Heart right ventricle (tissue), 16 donors: ENCODE measurements at places on chromosomes 12 and 14. TPM values are rescaled to one million over a fixed set of nuclear protein-coding genes. Genes with fewer than 3 reads are reported as not detected.

GRCh38 chr14:62301911-62302310, 539.7 kb downstream of the SNAPC1 start:
- DNase-seq: no peak

KRT73 gene
- total RNA-seq: not detected

- no peak for DNase-seq
Measured at GRCh38 chr12:52398176-52398575, 8.0 kb downstream of the KRT82 start.

KRT75 gene
- not detected for total RNA-seq

SELPLG gene
- 2.5 TPM for total RNA-seq

- no peak for DNase-seq
Measured at GRCh38 chr12:52721838-52722470, 18.6 kb upstream of the KRT77 start.

DNA sequence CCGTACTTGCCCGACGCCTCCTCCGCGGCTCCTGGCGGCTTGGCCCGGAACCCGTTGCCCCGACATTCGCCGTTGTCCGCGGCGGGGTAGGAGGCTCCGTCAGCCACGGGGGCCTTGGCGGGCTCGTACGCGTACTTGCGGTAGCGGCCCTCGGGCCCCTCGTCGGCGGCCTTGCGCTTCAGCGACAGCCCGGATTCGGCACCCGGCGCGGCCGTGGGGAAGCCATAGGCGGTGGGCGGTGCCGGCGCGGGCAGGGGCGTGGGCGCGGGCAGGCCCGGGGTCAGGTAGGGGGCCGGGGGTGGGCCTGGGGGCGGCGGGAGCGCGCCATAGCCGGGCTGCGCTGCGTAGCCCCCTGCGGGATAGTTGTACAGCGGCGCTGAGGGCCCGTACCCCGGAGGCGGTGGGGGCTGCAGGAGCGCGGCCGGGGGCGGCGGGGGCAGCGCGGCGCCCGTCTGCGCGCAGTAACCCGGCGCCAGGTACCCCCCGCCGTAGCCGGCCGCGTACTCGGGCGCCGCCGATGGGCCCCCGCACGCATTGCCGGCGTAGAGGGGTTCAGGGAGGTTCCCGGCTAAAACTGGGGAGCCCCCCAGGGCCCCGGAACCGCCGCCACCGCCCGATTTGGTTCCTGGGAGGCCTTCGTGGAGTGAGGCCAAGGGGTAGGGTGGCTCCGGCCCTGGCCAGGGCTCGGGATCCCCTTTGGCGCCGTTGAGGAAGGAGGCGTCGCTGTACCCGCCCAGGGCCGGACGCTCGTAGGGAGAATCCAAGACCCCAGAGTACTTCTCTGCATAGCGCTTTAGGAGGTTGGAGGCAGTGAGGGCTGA, 26.9 kb downstream of the FIGNL2 start:
- DNase-seq: peak; percentile 30

DNA sequence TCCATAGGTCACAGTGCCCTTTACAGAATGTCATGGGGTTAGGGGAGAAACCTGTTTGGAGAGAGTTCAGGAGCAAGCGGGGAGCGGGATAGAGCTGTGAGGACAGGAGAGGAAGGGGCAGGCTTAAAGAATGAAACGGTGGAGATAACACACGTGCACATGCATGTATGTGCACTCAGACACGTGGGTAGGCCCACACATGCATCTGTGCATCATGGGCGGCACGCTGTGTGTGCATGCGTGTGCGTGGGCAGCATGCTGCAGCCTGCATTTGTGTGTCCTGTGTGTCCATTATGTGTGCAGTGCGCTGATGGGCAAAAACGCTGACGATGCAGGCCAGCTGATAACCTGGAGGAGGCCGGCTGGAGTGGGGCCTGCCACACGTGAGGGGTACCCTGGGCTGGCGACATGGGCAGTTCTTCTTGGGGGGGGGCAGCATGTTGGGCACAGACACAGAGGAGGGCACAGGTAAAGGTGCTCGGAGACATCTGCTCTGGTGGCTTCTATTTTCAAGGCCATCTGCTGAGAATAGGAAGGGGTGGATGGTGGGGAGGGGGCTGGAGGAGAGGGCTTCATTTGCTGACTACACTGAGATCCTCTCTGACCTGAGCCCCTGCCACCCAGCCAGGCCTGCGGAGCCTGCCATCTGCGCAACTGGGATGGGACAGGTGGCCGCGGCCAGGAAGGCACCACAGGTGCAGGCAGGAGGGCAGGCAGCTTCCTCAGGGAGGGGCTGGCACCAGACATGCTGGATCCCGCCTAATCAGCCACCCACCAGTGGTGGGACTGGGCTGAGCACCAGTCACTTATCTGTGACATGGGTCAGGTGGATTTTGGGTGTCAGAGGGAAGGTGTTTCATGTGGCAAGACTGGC, 4.6 kb upstream of the ANKRD9 start:
- no peak for DNase-seq

PDE3A gene
- total RNA-seq: 279 TPM

DNA sequence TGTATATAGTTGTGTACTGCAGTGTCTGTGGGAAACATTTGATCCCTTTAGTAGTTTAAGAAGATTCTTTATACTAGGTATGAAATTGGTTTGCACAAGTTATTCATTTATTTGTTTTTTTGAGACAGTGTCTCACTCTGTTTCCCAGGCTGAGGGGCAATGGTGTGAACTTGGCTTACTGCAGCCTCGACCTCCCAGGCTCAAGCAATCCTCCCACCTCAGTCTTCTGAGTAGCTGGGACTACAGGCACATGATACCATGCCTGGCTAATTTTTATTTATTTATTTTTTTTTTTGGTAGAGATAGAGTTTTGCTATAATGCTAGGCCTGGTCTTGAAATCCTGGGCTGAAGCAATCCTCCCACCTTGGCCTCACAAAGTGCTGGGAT, 209.4 kb downstream of the RASSF9 start:
- DNase-seq: no peak

GRCh38 chr12:109310247-109311125, 1.4 kb upstream of the FOXN4 start:
- no peak for DNase-seq

GRCh38 chr14:80959496-80959895, 4.1 kb downstream of the TSHR start:
- no peak for DNase-seq

DNA sequence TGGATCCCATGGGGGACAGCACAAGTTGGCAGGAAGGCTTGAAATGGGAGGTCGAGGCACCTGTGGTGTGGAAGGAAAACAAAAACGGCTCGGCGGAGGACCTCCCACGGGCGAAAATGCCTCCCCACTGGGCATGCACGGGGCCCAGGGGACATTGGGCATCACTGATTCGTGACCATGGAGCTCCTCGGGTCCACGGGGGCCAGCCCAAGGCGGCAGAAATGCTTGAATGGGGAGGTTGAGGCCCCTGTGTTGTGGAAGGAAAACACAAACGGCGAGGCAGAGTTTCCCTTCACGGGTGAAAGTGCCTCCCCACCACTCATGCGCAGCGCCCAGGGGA, 376.0 kb downstream of the ALG10 start:
- DNase-seq: no peak

DNA sequence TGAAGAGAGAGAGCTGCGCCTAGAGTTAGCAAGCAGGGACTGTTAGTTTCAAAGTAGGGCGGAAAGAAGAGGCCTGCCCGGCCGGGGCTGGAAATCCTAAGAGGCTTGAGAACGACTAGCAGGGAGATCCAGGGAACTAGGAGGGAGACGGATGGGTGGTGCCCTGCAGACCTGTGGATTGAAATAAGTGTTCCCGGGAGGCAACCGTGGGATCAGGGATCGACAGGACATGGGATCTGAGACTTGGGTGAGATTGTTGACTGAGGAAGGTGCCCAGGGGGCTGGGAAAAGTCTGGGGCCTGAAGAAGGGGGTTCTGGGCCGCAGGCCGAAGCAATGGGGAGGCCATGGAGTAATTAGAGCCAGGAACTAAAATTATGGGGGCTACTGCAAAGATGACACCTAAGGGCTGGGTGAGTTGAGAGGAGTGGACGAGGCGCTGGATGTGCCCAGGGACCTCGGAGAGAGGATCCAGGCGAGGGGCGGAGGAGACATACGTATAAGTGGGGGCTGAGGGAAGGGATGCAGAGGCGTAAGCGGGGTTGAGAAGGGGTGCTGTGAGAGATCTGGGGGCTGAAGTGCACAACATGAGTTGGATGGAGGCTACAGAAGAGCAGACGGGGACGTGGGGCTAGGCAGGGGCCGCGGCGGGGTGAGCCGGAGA, 635 bp downstream of the LTA4H start:
- no peak for DNase-seq

PTPRO gene
- total RNA-seq: not detected

TOMM20L gene
- total RNA-seq: not detected

MYH6 gene
- total RNA-seq: 840 TPM

- DNase-seq: peak; percentile 85
Measured at GRCh38 chr14:54627540-54628363, 60.8 kb downstream of the SAMD4A start.

DNA sequence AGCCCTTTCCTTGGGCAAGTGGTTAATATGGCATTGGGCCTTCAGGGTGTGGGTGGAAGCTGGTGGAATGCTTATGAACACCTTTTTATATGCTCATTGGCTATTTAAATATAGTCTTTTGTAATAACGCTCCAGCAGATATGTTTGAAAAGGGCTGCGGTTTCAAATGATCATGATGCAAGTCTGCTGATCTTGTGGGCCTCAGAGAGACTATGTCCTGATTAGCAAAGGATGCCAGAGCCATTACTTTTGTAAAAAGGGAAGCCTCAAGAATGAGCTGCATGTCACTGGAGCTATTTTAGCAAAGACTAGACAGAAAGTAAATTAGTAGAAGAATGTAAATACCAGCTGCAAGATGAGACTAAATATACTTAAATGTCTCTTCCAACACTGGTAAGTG, 200.5 kb downstream of the GXYLT1 start:
- no peak for DNase-seq

- DNase-seq: no peak
Measured at GRCh38 chr12:3005736-3006135, 46.5 kb downstream of the TEAD4 start.

APOF gene
- total RNA-seq: not detected

DNA sequence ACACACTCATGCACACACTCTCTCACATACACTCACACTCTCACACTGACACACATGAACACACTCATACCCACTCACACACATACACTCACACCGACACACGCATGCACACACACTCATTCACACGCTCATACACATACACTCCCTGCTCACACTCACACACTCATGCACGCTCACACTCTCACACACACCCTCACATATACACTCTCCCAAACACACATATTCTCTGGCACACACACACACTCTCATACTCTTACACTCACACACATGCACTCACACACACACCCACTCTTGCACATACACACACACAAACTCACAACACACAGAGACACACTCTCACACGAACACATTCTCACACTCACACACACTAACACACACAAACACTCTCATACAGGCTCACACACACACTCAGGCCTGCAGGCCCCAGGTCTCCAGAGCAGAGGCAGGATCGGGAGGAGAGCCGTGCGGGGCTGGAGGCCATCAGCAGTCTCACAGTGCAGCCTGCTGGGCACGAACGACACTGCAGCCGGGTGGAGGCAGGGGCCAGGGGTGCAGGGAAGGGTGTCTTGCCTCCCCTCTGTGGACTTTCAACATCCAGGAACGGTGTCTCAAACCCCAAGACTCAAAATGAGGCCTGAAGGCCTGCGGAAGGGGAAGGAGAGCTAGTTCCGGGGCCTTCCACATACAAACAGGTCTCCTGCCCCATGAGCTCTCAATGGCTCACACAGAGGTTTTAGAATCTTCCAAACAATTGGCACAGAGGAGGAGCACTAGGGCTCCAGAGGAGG, 148.7 kb downstream of the ANO2 start:
- no peak for DNase-seq

GRCh38 chr12:87155621-87156020, 873.6 kb downstream of the C12orf50 start:
- no peak for DNase-seq

CIDEB gene
- 5.4 TPM for total RNA-seq

GRCh38 chr12:76033081-76034011, 1.8 kb upstream of the PHLDA1 start:
- DNase-seq: no peak

DNA sequence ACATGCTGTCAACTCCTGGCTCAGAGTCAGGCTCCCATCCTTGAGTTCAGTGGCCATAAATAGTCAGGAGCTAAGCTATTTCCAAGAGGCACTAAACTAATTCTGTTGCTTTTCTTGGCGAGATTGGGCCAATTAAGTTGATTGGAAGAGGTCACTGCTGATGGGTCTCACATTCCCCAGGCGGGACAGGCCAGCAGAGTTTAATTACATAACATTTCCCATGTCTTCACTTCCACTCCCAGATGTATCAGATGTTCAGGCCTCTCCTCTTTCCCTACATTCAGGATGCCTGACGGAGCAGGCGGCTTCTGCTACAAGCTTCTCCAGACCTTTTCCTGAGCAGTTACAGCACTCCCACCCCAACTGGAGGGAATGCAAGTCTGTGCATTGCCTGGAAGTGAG, 5.3 kb downstream of the NTF3 start:
- DNase-seq: no peak

DNA sequence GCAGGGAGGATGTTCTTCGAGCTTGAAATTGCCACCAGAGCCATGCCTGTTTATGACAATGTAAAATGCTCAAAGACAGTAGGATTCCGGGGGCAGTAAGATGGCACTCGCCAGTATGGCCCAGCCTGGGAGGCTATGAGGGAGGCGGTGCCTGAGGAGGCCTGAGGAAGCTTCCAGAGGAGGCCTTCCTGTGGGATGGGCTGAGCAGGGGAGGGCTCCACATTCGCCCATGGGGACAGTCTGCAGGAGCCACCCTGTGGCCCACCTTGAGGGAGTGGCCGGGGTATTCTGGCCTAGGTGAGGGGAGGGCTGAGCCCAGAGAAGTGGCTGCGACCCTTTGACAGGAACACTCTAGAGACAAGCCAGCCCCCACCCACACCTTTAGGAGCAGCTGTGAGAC, 50.7 kb downstream of the IQSEC3 start:
- DNase-seq: no peak

TTC5 gene
- total RNA-seq: 13.6 TPM

DNA sequence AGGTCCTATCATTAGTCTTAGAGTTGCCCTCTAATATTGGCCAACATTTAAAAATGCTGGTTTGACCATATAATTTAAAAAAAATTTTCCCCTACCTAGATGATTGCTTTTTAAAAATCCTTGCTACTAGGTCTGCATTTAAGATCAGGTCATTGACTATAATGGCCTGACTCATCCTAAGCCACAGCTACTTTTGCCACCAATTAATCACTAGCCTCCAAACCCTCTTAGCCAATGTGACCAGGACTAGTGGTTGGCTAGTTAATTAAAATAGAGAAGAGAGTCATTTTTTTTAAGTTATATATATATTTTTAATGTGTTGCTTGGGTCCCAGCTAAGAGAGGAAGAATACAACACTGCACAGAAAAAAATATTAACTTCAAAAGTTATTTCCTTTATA, 57.5 kb downstream of the SOS2 start:
- no peak for DNase-seq

PLEK2 gene
- not detected for total RNA-seq

RNASE3 gene
- not detected for total RNA-seq

- DNase-seq: no peak
Measured at GRCh38 chr14:104885973-104886689, 21.1 kb downstream of the CEP170B start.
